ENCODE measurements at places on chromosomes 7 and 10.

- DNase-seq: no peak
Observed at GRCh38 chr10:71372882-71373495, 23.7 kb upstream of the CDH23 start.

DNA sequence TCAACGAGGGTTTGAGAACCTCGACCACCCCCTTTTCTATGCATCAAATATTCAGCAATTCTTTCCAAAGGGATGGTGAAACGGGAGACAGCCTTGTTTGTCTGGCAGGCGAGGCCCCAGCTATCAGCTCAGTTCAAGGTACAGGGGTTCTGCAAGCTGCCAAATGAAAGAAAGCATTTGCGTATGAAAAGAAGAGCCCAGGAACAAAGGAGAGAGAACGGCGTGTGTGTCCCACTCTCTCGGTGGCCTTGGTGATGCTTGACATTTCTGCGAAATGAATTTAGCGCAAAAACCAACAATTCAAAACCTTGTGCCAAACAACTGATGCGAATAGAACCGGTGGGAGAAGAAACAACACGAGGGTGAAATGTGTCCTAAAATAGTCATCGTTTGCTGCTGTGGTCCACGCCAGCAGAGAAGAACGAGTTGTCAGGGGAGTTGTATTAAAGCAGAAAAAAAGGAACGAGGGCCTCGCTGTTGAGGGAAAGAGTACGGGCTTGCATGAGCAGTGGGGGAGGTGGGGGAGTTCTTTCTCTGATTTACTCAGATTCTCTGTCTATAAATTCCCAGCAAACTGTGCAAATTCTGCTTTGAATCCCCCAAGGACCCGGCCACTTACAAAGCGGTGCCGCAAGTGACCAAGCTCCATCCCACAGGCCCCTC is 97.7 kb downstream of the TMEM130 start:
- no peak for DNase-seq

- DNase-seq: no peak
Observed at GRCh38 chr10:132364594-132364970, 32.4 kb upstream of the PWWP2B start.

GRCh38 chr10:12633776-12634620 is 284.7 kb downstream of the CAMK1D start:
- DNase-seq: no peak

GRCh38 chr7:138666385-138666784 is 34.8 kb downstream of the SVOPL start:
- no peak for DNase-seq

DNA sequence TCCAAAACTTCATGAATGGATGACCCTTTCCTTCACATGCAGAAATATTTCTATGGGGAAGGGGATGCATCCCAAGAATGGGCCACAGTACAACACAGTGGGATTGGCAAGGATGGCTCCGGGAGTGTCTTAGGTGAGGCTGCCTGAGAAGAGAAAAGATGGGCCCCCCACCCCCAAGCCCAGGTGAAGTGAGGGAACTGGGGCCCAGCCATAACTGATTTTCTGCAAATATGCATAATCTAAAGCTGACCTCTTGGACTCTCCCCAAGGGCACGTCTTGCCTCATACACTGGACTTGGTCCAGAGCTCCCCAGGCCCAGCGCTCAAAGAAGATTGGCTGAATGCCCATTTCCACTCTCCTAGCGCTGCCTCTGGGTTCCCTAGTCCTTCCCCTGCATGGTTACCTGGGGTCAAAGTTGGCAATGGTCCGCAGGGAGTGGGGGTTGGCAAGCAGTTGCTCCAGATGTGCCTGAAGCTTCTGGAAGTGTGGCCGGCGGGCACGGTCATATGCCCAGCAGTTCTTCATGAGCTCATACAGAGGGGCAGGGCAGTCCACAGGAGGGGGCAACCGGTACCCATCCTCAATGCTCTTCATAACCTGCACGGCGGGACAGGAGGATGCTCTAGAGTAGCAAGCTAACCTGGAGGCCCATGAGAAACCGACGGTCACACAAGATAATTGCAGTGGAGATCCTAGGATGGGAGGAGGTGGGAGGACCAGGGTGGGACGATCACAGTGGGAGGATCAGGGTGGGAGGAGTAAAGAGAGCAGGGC is 12.3 kb downstream of the ZYX start:
- DNase-seq: no peak

DNA sequence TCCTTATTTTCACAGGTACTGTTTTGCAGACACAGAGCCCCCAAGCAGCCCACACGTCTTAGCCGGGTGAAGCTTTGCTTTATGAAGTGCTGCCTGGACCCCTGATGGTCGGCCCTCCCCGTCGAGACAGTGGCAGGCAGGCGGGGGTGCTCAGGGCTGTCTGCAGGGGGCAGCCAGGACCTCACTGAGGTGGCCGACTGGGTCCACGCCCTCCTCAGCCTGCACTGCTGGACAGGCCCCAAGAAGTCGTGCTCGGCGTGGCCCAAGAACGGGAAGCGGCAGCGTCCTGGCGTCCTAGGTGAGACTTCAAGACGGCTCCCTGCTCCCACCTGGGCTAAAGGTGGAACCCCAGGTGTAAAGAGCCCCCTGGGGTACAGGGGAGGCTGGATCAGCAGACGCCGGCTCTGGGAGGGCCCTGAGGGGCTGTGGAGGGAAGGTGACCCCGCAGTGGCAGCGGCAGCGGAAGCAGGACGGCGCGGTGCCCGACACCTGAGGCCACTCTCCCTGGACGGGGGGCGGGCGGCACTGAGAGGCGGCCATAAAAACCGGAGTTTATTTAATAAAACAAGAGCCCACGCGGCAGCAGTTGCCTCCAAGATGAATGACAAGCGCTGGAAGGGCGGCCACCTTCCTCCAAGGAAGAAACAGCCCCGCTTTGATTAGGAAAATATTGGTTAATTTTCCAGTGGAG is 179.4 kb downstream of the ELFN1 start:
- DNase-seq: no peak

DNA sequence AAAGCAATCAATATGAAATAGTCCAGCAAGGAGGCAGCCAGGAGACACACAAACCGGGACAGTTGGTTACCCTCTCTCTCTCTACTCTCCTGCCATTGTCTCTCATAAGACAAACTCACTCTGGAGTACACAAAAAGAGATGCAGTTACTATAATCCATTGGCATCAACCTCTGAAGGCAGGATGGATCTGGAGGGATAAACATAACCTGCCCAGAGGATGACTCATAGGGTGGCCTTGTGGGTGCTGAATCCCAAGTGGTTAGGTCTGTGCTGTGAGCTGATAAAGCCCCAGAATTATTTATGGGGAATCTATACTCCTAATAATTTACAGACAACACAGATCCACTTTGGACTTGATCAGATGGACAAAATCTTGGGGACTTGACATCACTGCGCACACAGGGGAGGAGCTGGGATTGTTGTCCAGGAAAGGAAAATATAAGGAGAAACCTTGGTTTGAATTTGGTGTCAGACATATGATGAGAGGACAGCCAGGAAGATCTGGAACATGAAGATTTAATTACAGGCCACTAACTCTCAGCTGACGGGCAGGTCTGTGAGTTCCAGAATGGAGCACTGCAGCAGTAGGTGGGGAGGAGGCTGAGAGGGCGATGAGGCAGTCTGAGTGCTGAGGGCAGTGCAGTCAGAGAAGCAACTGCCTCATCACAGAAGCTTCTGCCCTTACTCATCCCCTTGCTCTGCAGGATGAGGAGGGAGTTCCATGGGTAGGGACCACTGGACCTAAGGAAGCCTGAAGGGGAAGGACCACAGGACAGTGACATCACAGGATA is 113.9 kb upstream of the PRSS58 start:
- no peak for DNase-seq
